ENCODE measurements at places on chromosomes 1 and 21.

DNA sequence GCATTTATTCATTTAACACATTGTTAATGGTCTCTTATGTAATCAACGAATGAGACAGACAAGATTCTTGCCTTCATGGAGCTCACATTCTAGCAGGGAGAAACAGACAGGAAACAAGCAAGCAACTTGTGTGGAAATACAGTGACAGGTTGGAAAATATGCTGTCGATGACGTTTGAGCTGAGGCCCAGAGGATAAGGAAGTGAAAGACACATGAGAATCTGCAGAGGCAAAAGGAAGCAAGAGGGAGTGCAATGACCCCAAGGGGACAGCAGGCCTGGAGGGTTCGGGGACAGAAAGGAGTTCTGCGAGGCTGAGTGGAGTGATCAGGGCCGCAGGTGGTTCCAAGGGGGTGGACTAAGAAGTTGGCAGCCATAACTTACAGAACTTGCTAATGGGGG, 60.6 kb upstream of the AKT3 start:
- no peak for DNase-seq

DNA sequence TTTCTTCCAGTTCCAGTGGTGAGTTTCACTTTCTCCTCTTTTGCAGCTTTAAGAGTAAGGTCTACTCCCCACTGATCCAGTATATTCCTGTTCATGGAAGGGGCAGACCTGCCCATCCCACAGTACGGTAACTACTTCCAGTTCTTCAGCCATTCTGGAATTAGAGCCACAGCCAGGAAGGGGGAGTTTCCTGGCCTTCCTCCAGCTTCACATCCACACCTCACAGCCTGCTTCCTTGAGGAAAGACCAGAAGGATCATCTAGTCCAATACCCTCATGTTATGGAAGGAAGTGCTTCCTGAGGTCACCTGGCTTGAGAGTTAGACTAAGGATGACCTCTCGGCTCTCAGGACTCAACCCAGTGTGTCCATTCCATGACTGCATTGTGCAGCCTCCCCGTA, 597.8 kb downstream of the KIF26B start:
- no peak for DNase-seq

DNA sequence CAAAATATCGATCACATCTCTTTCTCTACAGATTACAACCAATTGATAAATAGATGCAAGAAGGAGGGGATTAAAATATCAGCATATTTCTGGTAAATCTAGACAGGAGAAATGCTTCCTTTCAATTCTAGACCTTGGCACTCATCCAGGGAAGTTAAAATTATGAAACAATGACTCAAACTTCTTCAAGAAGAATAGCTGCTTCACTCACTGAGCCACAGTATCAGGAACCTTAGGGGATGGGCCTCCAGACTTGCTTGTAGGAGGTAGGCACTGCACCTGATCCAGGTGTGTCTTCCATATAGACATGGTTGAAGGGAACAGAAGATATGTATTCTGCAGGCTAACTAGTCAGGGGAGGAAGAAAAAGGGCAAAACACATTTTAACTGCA, 9.8 kb downstream of the SLAMF7 start:
- DNase-seq, result peak; percentile 61

GRCh38 chr1:246592695-246593094, 26.4 kb downstream of the CNST start:
- DNase-seq, result no peak

GRCh38 chr21:18163956-18164355, 80.7 kb upstream of the CHODL start:
- DNase-seq, result no peak

GRCh38 chr1:240936911-240937668, 325.1 kb upstream of the GREM2 start:
- DNase-seq, result no peak

- no peak for DNase-seq
Observed at GRCh38 chr21:45149021-45149420, 74.6 kb downstream of the ADARB1 start.

DNA sequence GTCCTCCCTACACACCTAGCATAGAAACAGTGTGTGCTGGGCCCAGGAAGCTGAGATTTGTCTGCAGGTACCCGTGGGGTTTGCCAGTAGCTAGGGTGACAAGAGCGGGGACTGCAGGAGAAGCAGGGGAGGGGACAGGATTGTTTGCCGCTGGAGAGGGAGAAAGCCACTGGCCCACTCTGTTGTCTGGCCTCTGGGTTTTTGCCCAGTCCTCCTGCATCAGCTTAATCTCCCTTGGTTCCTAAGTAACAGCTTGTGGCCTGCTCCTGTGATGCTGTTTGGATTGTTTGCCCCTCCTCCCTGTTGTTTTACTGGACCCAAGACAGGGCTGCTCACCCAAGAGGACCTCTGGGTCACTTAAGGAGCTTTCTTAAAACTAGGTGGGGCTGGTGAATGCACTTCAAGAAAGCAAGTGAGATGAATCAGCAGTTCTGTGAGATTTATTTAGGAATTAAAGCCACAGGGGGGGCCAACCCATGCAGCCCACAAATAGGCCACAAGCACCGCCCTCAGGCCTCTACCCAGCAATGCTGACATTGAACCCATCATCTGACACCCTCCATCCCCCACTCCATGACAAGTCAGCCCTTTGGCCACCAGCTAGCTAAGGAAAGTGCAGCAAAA, 142.8 kb downstream of the ZZZ3 start:
- no peak for DNase-seq

DNA sequence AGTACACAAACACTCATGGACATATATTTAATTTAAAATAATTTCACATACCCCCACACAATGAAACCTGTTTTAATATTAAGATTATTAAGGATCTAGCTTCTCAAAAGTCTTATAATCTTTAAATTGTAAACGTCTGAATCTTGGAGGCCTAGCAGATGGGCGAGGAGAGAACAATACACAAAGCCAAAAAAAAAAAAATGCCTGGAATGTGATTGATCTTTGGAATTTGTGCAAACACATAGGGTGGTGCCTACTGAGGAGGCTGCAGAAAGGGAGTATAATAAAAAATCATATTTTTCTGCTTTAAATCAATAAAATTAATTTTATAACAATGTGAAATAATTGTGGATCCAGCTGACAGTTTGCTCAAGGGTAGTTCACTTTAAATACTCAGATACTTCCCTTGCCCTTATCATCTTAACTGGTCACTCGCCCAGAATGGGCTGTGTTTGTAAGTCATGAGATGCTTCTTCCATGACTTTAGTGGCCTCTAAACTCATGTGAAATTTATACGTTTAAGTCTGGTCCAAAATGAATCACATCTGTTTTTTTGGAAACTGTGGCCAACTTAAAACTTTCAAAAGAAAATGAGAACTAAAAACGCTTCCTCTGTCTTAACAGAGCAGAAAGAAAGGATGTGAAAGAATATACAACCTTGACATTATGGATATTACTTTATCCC, 802.8 kb upstream of the CXADR start:
- DNase-seq, result no peak

GRCh38 chr1:212951126-212951946, 995 bp downstream of the VASH2 start:
- no peak for DNase-seq

- no peak for DNase-seq
Observed at GRCh38 chr1:157154940-157155514, 16.8 kb upstream of the ETV3 start.

- DNase-seq, result no peak
Observed at GRCh38 chr1:19819701-19820100, 4.6 kb upstream of the RNF186 start.

GRCh38 chr1:29396438-29397255, 160.3 kb downstream of the PTPRU start:
- no peak for DNase-seq

DNA sequence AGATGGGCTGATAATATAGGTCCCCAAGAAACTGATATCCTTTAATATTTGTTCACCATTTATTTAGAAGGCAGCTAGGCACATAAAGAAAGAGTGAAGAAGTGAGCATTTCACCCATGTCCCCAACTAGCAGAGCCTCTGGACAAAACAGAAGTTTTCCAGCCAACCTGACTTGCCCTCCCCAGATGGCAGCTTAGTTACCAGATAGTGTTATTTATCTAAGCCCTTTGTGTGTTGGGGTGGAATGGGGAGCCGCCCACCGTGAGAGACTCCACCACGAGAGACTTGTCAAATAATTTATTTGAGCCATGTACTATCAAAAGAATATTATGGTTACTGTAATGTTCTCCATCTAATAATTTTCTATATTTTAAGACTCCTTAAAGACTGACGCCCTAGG, 54.9 kb upstream of the C1orf198 start:
- no peak for DNase-seq

- no peak for DNase-seq
Observed at GRCh38 chr1:18536915-18537314, 56.2 kb downstream of the KLHDC7A start.

- DNase-seq, result no peak
Observed at GRCh38 chr1:206908038-206908437, 10.8 kb downstream of the IL24 start.

- DNase-seq, result no peak
Observed at GRCh38 chr1:15210651-15211375, 36.2 kb upstream of the FHAD1 start.

DNA sequence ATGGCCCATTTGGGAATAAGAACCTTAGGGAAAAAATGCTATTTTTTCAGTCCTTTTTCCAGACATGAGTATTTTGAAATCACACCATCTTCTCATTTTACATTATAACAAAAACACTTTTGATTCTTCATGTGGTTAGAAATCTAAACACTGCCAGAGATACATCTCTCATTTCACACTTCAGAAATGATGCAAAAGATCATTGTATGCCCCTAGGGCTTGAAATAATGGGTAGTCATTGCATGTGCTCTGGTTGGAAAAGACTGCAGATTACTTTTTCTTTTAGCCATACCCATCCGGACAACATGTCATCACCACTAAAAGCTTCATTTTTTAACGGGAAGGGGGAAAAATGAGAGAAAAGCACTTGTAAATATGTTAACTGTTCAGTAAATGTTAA, 1152.2 kb upstream of the ADGRL4 start:
- DNase-seq, result no peak

DNA sequence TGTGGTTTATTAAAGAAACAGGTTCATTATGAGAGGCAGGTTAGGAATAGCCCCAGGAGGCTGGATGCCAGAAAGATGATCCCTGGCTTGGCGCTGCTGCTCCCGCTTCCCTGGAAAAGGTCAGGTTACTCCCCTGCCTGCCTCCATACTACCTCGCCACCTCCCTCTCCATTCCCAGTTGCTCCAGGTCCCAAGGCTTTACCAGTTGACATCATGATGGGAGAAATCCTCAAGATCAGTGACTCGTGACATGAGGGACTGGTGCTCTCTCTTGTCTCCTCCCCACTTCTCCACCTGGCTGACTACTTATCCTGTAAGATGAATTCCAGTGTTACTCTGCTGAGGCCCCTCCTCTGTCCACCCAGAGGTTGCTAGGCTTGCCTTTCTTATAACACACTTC, 19.7 kb downstream of the VASH2 start:
- DNase-seq, result no peak

DNA sequence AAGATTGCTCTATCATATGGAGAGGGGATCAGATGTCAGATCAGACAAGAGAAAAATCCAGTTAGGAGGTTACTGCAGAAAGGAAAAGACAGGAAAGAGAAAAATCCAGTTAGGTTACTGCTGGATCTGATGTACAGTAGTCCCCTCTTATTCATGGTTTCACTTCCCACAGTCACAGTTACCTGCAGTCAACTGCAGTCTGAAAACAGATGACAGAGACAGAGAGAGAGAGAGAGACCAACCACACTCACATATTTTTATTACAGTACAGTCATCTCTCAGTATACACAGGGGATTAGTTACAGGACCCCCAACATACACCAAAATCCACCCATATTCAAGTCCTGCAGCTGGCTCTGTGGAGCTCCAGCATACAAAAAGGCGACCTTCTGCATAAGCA, 29.3 kb downstream of the NUP133 start:
- DNase-seq, result no peak

DNA sequence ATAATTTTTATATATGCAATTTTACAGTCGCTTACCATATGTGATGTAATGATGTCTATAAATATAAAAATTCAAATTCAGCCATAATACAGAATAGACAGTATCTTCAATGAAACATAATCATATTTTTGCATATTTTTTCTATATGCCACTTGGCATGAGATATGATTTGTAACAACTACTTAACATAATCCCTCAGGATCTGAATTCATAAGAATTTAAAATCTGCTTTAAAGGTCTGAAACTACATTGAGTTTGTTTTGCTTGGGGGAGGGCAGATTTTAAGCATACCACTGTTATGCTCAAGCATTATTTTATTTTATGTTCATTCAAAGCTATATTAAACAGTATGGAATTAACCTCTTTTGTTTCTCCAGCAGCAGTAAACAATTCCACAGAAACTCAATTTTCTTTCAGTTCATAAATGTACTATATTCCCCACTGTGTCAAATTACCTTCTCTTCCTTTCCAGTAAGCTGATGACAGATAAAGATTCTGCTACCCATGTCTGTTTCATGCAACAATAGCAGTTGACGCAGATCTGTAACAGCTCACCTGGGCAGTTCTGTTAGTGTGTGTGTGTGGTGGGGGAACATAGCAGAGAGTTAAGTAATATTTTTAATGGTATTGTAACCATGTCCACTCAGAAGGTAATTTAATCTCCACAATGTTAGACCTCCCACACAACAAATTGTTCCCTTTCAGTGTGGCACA, 224.8 kb downstream of the NTNG1 start:
- no peak for DNase-seq

GRCh38 chr1:24127801-24128363, 15.1 kb downstream of the IL22RA1 start:
- no peak for DNase-seq

GRCh38 chr1:5565281-5566125, 426.7 kb downstream of the NPHP4 start:
- no peak for DNase-seq

DNA sequence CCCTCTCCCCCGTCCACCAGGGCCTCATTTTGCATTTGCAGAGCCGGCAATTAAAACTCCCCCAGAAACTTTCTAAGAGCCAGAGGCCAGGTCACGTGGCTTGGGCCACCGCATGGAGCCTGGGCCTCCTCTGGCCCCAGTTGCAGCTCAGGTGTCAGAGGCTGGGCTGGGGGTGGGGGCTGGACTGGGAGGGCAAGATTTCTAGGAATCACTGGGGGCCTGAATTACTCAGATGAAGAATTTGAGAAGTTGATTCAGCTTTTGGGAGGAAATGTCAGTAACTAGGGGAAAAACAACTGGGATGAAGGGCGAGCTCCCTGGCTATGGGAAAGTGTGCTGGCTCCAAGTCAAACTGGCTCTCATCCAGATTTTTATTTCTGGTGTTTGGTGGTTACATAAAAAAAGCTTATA, 151.0 kb downstream of the CDC7 start:
- no peak for DNase-seq

- no peak for DNase-seq
Observed at GRCh38 chr1:240869071-240869470, 257.1 kb upstream of the GREM2 start.

- DNase-seq, result no peak
Observed at GRCh38 chr21:26795866-26796329, 49.3 kb downstream of the ADAMTS1 start.
